Activated naive CD4-positive, alpha-beta T cell treated with anti-CD3 and anti-CD28 coated beads, Interleukin-2, amount 10 ng/mL, durations not matched to agents 5 hours and 36 hours (primary cell): ENCODE measurements at places on chromosomes 5 and 9. TPM values are rescaled to one million over a fixed set of nuclear protein-coding genes. Genes with fewer than 3 reads are reported as not detected.

The SLC36A2 gene
- total RNA-seq, result not detected

The SLC6A3 gene
- total RNA-seq, result not detected

The OTULINL gene
- total RNA-seq, result 33.0 TPM

The ROPN1L gene
- total RNA-seq, result 4.6 TPM

The FAXDC2 gene
- not detected for total RNA-seq

The FOXD4L4 gene
- 0.19 TPM for total RNA-seq

The CARTPT gene
- total RNA-seq, result not detected

The CATSPER3 gene
- 0.67 TPM for total RNA-seq

The MSX2 gene
- not detected for total RNA-seq

The PCDHA1 gene
- not detected for total RNA-seq
